IPS DF 19.7 (cell line): ENCODE measurements at places on chromosomes 7 and 10.

DNA sequence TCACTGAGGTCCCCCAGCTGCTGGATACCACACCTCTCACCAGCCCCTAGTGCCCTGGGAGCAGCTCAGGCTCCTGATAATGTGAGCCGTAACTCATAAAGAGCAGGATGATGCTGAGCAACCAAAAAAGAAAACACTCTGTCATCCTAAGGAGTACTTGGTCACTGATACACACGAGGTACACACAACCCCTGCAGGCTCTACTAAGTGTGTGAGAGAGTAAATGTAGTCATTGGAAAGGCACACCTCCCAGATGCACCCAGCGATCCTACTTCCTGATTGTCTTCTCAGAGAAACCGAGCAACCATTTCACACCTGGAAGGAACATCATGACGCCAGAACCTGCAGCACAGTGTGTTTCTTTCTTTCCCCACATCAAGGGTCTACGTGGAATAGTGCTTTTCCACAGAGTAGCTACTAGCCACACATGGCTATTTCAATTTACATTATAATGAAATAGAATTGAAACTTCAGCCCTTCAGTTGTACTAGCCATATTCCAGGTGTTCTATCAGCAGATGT is 34.2 kb downstream of the FIGNL1 start:
- DNase-seq: no peak

DNA sequence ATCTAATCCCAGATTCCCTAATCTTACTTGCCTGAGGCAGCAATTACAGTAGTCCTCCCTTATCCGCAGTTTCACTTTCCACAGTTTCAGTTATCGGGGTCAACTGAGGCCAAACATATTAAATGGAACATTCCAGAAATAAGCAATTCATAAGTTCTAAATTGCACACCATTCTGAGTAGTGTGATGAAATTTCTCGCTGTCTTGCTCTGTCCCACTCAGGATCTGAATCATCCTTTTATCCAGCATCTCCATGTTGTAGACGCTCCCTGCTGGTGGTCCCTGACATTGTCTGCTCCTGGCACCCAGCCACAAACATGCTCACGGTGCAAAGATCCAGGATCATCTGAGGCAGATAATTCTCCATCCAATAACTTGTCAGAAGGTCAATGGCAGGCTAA is 128.7 kb upstream of the CXCL12 start:
- no peak for DNase-seq

DNA sequence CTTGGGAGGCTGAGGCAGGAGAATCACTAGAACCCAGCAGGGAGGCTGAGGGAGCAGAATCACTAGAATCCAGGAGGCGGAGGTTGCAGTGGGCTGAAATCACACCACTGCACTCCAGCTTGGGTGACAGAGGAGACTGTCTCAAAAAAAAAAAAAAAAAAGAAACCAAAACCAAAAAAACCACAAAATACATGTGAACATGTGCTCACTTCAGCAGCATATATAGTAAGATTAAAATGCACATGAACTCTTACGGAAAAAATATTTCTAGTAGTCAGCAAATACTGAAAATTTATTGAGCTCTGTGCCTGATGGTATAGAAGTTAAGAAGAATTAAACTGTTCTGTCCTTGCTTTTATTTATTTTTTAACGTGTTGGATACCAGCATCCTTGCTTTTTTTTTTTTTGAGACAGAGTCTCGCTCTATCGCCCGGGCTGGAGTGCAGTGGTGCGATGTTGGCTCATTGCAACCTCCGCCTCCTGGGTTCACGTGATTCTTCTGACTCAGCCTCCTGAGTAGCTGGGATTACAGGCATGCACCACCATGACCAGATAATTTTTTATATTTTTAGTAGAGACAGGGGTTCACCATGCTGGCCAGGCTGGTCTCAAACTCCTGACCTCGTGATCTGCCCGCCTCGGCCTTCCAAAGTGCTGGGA is 9.6 kb upstream of the ZNF487 start:
- DNase-seq: no peak

DNA sequence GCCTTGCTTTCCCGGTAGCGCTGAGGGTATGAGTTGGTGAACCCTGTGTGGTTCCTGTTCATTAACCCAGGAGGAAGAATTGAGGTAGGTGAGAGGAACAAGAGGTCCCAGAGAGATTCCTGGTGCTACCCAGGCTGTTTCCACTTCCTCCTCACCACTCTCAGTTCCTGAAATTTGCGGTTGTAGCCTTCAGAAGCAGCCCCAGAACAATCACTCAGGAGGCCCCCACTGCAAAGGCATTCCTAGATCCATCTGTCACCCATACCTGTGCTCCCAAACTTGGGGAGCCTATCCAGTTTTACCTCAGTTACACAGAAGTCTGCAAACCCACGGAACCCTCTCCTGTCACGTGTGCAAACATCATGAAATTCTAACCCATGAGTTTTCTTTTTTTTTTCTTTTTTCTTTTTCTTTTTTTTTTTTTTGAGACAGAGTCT is 9.0 kb upstream of the PIP4K2A start:
- DNase-seq: no peak

GRCh38 chr7:51467384-51468017 is 150.9 kb upstream of the COBL start:
- no peak for DNase-seq
